ENCODE measurements at places on chromosomes 12 and 14. TPM values are rescaled to one million over a fixed set of nuclear protein-coding genes. Genes with fewer than 3 reads are reported as not detected.

The NOVA1 gene
- not detected for total RNA-seq

The PELI2 gene
- 0.05 TPM for total RNA-seq

DNA sequence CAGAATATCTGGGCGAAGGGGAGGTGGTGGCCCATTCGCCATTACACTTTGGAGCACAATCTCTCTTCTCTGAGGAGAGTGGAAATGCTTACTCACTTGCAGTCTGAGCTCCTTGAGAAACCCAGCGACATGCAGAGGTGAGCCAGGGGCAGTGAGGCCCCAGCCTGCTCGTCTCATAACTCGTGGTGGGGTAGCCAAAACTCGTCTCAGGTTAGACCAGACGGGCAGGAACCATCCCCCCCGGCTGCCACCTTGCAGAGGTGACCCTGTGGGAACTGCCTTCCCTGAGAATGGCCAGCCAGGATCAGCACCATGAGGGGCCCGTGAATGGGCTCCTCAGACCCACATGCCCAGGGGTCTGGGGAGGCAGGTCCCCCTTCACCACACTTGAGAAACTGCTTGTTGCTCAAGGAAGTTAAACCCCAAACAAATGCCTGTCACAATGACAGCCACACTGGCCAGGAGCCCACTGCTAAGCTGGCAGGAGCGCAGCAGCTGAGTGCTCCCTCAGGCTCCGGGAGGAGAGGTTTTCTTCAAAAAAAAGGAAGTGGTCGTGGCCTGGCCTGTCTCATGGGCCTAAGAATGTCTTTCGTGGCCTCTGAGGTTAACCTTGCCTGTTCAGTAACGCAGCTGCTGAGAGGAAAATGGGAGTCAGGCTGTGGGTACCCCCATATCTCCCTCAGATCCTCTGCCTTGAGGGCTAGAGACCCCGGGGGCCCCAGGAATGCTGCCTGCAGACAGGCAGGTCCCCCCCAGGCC, 9.2 kb upstream of the ALDH2 start:
- peak overlapping the region; percentile 75 for H3K27ac ChIP-seq
- no peak overlapping the region for H3K4me3 ChIP-seq
- H3K36me3 ChIP-seq, result no peaks in the 10 kb centered on the region
- DNase-seq, result no peak
- no peaks in the 10 kb centered on the region for H3K27me3 ChIP-seq
- H3K4me1 ChIP-seq, result peaks cover 39% of the 10 kb centered on the region

The IFNG-AS1 gene
- total RNA-seq, result 1.3 TPM

The EEF1AKMT3 gene
- total RNA-seq, result 4.2 TPM

- H3K4me3 ChIP-seq, result no peak overlapping the region
- H3K4me1 ChIP-seq, result no peaks in the 10 kb centered on the region
- H3K27me3 ChIP-seq, result no peaks in the 10 kb centered on the region
These were observed 275.0 kb upstream of the G2E3 start for GRCh38 chr14:30283822-30284446.

- no peak overlapping the region for H3K4me3 ChIP-seq
- no peaks in the 10 kb centered on the region for H3K4me1 ChIP-seq
- no peak for DNase-seq
- H3K27me3 ChIP-seq, result no peaks in the 10 kb centered on the region
These were observed 264.6 kb upstream of the DAAM1 start for GRCh38 chr14:58923751-58924405.

The ARMH4 gene
- not detected for total RNA-seq

GRCh38 chr12:19683178-19683927, 244.1 kb downstream of the AEBP2 start:
- DNase-seq, result no peak
- H3K4me1 ChIP-seq, result no peaks in the 10 kb centered on the region
- no peak overlapping the region for H3K27ac ChIP-seq
- no peaks in the 10 kb centered on the region for H3K27me3 ChIP-seq

- H3K4me3 ChIP-seq, result no peak overlapping the region
- H3K4me1 ChIP-seq, result no peaks in the 10 kb centered on the region
- H3K27me3 ChIP-seq, result no peaks in the 10 kb centered on the region
- no peak overlapping the region for H3K27ac ChIP-seq
- H3K36me3 ChIP-seq, result no peaks in the 10 kb centered on the region
- no peak for DNase-seq
These were observed 17.1 kb downstream of the KIF26A start for GRCh38 chr14:104155513-104155912.

The KRT74 gene
- not detected for total RNA-seq

GRCh38 chr14:24093901-24094840, at the start of gene PCK2:
Gene PCK2 (plus strand): TSS chr14:24094311. CDS start chr14:24094406, 95 bp downstream.
- no peaks in the 10 kb centered on the region for H3K36me3 ChIP-seq
- H3K4me1 ChIP-seq, result 0 out of 2 replicates have a peak, but pooled peaks cover 3% of the 10 kb centered on the region
- H3K4me3 ChIP-seq, result peak within 1 kb of the TSS; percentile 98
- DNase-seq, result no peak

DNA sequence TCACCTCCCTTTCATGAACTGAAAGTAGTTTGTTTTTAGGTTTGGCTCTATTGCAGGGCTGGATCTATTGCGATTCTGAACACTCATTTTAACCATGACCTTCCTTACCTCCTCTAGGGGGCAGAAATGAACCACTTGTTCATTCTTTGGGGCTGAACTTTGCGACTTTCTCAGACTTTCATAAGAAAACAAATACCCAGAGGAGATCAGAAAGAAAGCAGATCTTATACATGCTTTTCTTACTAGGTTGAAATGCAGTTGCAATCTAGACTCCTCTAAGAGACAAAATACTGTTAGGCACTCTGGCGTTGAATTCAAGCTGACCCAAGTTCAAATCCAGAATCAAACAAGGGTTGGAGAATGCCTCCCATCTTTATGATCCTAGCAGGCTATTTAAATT, 32.6 kb upstream of the PLEKHG3 start:
- H3K27ac ChIP-seq, result no peak overlapping the region
- peaks cover 6% of the 10 kb centered on the region for H3K4me1 ChIP-seq
- H3K27me3 ChIP-seq, result no peaks in the 10 kb centered on the region
- no peak for DNase-seq

- no peaks in the 10 kb centered on the region for H3K4me1 ChIP-seq
- no peak for DNase-seq
- no peaks in the 10 kb centered on the region for H3K27me3 ChIP-seq
- H3K36me3 ChIP-seq, result peaks cover 8% of the 10 kb centered on the region
- no peak overlapping the region for H3K4me3 ChIP-seq
- no peak overlapping the region for H3K27ac ChIP-seq
These were observed 20.5 kb downstream of the BRAP start for GRCh38 chr12:111664961-111665865.

DNA sequence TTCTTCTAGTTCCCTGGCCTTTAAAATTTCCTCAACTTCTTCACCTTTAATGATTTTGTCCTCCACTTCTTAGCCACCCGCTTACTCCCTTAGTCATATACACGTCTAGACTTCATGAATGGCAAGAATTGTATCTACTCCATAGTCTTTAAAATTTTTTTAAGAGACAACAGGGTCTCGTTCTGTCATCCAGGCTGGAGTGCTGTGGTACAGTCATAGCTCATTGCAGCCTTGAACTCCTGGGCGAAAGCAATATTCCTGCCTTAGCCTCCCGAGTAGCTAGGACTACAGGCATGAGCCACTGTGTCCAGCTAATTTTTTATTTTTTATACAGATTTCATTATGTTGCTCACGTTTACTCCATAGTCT, 47.9 kb downstream of the BBS10 start:
- no peak for DNase-seq
- H3K36me3 ChIP-seq, result no peaks in the 10 kb centered on the region
- no peak overlapping the region for H3K4me3 ChIP-seq
- no peaks in the 10 kb centered on the region for H3K4me1 ChIP-seq
- no peaks in the 10 kb centered on the region for H3K27me3 ChIP-seq

GRCh38 chr14:69044296-69044695, 65.2 kb upstream of the ACTN1 start:
- no peak overlapping the region for H3K4me3 ChIP-seq
- no peak overlapping the region for H3K27ac ChIP-seq
- H3K36me3 ChIP-seq, result no peaks in the 10 kb centered on the region
- no peaks in the 10 kb centered on the region for H3K4me1 ChIP-seq
- no peak for DNase-seq

DNA sequence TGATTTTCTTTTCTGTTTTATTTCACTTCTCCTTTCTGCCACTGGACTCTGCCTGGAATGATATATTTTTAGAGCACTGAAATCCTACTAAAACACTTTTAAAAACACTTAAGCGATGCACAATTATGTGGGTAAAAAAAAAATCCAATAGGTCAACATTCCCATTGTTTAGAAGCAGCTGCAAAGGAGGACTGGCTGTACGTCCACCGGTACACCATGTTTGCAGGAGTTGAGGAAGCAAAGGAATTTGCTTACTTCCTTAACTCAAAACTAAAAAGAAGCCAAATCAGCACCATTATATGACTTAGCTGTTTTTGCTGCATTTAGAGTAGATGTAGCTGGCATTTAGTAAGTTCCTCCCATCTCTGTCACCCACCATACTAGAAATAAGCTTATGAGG, 186.8 kb upstream of the TMTC1 start:
- no peaks in the 10 kb centered on the region for H3K27me3 ChIP-seq
- H3K4me3 ChIP-seq, result no peak overlapping the region
- no peak overlapping the region for H3K27ac ChIP-seq
- no peaks in the 10 kb centered on the region for H3K4me1 ChIP-seq
- no peak for DNase-seq

DNA sequence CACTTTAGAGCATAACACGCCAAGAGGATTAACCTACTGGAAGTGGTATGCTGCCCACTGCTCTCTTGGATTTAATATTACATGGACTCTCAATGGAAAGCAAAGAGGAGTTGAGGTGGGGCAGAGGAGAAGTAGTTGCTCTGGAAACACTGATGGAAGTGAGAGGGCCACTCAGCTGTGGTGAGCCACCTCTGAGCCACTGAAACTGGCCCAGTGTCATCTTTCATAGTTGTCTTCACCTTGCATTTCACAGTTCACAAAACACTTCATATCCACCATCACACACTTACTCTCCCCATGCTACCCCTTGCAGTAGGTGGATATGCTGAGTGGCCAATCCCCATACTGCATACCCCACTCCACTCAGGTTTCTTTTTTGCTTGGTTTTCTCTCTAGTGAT, 12.2 kb upstream of the PCED1B start:
- DNase-seq, result no peak
- no peaks in the 10 kb centered on the region for H3K36me3 ChIP-seq
- H3K4me1 ChIP-seq, result no peaks in the 10 kb centered on the region
- no peak overlapping the region for H3K27ac ChIP-seq
- no peaks in the 10 kb centered on the region for H3K27me3 ChIP-seq

GRCh38 chr14:57865403-57866198, at the start of gene SLC35F4:
Gene SLC35F4 (minus strand): TSS chr14:57866092.
- no peak for DNase-seq
- H3K4me3 ChIP-seq, result no peak within 1 kb of the TSS
- H3K36me3 ChIP-seq, result no peaks in the 10 kb centered on the region

The TMBIM4 gene
- 37.8 TPM for total RNA-seq

- H3K36me3 ChIP-seq, result no peaks in the 10 kb centered on the region
- no peak overlapping the region for H3K27ac ChIP-seq
- DNase-seq, result peak; percentile 30
- H3K27me3 ChIP-seq, result no peaks in the 10 kb centered on the region
- peaks cover 7% of the 10 kb centered on the region for H3K4me1 ChIP-seq
These were observed 411.4 kb upstream of the SOX5 start for GRCh38 chr12:24360907-24361306.

DNA sequence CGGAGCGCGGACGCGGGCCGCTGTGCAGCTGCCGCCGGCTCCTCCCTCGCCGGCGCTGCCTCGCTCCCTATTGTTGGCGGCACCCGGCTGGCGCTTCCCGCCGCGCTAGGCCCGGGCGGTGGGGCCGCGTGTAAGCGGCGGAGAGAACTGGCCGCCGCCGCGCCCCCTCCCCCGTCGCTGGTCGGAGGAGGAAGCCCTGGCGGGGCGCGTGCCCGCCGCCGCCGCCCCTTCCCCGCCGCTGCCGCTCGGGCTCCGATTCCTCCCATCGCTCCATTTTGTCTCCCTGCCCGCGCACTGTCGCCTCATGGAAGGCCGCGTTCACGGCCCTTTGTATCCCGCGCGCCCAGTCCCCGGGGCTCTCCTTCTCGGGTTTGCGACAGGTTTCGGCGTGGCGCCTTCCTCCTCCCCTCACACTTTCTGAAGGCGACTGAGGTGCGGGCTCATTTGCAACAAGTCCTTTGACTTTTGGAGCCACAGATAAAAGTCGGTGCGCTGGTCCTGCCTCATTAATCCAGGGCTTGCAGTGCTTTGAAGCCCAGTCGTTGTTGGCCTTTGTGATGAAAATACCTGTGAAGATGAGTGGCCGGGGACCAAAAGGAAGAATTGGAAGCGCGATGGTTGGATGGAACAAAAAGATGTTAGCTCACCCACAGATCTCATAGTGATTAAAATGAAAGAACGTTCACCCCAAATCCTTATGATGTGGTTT, 707 bp downstream of the CPSF6 start:
- H3K36me3 ChIP-seq, result peaks cover 4% of the 10 kb centered on the region
- H3K4me3 ChIP-seq, result peak overlapping the region; percentile 98
- DNase-seq, result no peak

DNA sequence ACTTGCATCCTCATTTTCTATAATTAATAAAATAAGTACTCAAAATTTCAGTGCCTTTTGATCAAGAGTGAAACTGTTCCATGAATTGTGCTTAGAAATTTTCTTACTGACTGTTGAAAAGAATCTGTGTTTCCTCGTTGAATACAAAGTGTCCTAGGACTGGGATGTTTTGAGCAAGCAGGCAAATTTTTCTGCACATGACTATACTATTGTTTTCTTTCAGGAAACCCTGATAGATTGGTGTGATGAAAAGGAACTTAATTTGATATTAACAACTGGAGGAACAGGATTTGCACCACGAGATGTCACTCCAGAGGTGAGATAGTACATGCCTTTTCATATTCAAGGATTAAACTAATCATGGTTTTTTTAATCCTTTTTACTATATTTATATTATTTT, 316.3 kb downstream of the GPHN start:
- H3K27me3 ChIP-seq, result no peaks in the 10 kb centered on the region
- no peak overlapping the region for H3K27ac ChIP-seq
- no peak overlapping the region for H3K4me3 ChIP-seq
- no peak for DNase-seq
- H3K4me1 ChIP-seq, result no peaks in the 10 kb centered on the region

DNA sequence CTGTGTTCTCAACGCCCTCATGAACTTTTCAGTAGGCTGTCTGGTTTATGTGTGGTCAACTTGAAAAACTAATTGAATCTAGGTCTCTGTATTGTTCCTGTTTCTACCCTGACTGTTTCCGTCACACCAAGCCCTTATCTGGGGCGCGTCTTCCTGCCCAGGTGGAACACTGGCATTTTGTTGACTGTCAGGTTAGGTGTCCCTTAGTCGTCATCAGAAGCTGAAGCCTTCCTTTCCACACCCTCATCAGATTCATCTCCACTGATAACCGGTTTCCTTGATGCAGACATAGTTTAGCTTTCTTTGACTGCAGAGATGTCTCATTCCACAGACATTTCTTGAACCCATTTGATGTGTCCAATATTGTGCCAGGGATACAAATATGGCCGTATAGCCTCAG, 96.5 kb downstream of the DUSP16 start:
- 0 out of 2 replicates have a peak, but pooled peaks cover 4% of the 10 kb centered on the region for H3K4me1 ChIP-seq
- no peak for DNase-seq
- H3K27me3 ChIP-seq, result no peaks in the 10 kb centered on the region
- H3K4me3 ChIP-seq, result no peak overlapping the region

The KIF5A gene
- 2.2 TPM for total RNA-seq

- no peaks in the 10 kb centered on the region for H3K36me3 ChIP-seq
- no peak for DNase-seq
- 0 out of 2 replicates have a peak, but pooled peaks cover 3% of the 10 kb centered on the region for H3K27me3 ChIP-seq
- no peaks in the 10 kb centered on the region for H3K4me1 ChIP-seq
These were observed 6.0 kb downstream of the HOXC4 start for GRCh38 chr12:54059668-54060067.

GRCh38 chr12:95548539-95549391, 2.5 kb downstream of the USP44 start:
- no peak overlapping the region for H3K27ac ChIP-seq
- H3K36me3 ChIP-seq, result no peaks in the 10 kb centered on the region
- peak overlapping the region; percentile 11 for H3K4me3 ChIP-seq
- H3K4me1 ChIP-seq, result no peaks in the 10 kb centered on the region
- DNase-seq, result no peak

Data from GM12878 (cell line).